Stimulated activated CD4-positive, alpha-beta T cell treated with anti-CD3 and anti-CD28 coated beads, TNF-alpha, amount 100 ng/mL, for 4 hours (primary cell): ENCODE measurements at places on chromosomes 7 and 10.

DNA sequence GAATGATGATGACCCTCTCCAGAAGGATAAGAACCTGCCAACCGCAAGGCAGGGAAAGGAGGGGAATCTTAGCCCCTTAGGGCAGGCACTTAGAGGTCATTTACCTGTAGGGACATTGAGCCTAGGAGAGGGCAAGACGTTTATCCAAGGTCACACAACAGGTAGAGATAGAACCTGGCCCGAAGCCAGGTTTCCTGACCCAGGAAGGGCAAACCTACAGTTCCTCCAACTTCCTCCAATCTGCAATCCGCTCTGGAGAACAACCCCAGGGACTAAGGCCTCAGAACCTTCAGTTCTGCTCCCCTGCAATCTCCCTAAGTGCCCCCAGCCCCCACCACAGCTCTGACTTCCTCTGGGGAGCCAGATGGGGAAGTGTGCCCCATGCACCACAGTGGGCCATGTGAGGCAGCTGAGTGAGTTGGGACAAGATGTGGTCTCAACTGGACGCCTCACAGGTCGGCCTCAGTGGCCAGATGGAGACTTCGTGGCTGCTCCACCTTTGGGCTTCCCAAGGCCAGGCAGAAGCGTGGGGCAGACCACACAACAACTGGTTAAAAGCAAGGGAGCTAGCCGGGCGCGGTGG is 1.4 kb upstream of the PSAP start:
- no peak for DNase-seq

DNA sequence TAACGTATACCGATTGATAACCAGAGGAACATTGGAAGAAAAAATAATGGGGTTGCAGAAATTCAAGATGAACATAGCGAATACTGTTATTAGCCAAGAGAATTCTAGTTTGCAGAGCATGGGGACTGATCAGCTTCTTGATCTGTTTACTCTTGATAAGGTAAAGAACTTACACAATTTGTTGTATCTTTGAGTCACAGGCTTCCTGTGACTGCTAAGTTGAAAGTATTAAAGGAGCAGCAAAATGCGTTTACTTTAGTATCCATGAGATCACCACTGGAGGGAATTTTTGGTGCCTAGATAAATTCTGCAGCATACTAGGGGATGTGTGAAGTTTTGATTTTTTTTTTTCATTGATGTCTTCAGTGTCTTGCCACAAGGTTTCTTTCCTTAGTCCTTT is 103.6 kb downstream of the BTAF1 start:
- no peak for DNase-seq

GRCh38 chr10:43188702-43189101 is 50.5 kb downstream of the CSGALNACT2 start:
- DNase-seq = no peak

DNA sequence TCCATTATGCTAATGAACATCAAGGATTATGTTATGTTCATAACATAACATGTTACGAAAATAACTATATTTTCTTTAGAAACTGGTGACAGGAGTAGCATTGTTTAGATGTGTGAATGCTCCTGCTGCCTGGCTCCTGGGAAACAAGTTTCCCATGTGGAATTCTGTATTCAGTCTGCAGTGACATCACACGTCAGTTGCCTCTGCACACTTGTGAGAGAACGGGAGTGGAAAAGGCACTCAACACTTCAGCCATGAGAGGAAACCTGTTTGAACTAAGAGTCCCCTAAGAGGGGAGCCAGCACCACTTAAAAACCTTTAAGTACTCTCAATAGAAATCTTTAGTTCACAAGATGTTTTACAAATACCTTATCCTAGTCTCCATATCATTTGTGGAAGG is 140.3 kb upstream of the FAM20C start:
- DNase-seq = no peak

GRCh38 chr10:33901166-33901565 is 566.7 kb upstream of the NRP1 start:
- no peak for DNase-seq

GRCh38 chr7:6284461-6285360 is 12.3 kb upstream of the CYTH3 start:
- no peak for DNase-seq

DNA sequence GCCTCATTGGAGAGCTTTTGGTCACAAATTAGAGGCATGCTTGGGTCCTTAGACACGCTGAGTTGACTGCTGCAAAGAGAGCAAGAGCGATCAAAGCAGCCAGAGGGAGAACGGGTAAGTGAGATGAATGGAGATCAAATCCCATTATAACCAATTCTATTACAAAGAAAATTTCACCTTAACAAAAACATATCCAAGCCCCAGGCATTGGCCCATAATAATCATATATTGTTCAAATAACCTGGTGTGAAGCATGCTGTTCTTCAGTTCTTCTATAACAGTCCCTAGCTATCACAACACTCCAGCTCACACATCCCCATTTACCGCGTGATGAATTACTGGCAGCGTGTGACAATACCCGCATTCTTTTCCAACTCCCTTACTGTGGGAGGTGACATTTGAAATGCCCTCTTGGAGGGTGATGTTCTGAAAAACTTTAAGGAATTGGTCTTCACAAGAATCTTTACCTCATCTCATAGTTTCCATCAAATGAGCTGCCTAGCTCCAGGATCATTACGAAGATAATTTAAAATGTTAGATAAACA is 156.1 kb upstream of the PLXNA4 start:
- no peak for DNase-seq

GRCh38 chr7:22444181-22444971 is 55.6 kb downstream of the STEAP1B start:
- DNase-seq = no peak

- DNase-seq = no peak
Observed at GRCh38 chr10:86262688-86263181, 103.9 kb downstream of the GRID1 start.

DNA sequence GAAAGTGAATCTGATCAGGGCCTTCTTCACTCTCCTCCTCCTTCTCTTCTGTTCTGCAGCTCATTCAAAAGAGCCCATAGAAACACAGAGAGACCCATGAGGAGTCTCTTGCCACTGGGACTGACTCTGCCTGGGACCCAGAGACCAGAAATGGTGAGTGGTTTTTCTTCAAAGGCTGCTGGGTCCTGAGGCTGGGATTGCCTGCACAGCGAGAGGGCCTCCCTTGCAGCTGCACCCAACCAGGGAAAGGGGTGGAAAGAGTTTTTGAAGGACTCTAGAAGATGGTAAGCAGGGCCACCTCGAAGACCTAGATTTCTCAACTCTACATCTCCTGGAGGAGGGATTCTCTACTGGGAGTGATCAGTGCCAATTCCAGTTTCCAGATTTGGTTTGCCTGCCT is 15.5 kb upstream of the HOXA13 start:
- DNase-seq = no peak

DNA sequence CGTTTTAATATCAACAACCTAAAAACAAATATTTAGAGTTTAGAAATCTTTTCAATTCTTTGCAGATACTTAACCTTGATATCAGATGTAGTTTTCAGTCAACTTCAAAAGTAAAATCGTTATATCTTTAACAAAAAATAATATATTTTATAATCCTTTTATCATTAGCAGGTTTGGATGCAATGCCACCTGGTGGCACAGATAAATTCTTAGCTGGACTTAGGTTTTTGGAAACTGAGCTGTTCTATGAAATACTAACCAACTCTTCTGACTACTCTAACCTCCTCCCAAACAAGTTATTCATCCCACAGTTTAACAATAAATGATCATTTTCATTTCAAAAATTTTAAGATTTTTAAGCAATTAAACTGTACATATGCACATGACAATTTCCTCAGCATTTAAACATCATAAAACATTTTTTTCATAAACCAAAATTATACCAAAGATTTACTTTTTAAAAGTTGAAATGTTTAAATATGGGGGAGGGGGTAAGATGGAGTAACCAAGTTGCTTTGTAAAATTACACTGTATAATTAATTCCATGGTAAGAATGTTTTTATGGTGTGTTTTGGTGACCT is 56.9 kb downstream of the HIBADH start:
- DNase-seq = no peak

DNA sequence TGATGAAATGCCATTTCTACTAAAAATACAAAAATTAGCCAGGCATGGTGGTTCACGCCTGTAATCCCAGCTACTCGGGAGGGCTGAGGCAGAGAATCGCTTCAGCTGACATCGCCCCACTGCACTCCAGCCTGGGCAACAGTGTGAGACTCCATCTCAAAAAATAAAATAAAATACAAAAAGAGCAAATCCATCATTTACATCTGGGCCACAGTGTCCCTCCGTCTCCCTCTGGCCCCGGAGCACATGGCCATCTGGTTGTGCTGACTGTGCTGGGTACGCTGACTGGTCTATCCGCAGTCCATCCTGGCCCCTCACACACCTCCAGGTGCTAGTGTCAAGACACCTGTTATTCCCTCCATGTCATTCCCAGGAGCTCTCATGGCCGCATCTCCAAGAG is 42.1 kb downstream of the KCNH2 start:
- DNase-seq = no peak

- no peak for DNase-seq
Observed at GRCh38 chr7:71184136-71184535, 52.2 kb downstream of the GALNT17 start.

- DNase-seq = no peak
Observed at GRCh38 chr10:94288361-94289101, 74.2 kb downstream of the NOC3L start.

DNA sequence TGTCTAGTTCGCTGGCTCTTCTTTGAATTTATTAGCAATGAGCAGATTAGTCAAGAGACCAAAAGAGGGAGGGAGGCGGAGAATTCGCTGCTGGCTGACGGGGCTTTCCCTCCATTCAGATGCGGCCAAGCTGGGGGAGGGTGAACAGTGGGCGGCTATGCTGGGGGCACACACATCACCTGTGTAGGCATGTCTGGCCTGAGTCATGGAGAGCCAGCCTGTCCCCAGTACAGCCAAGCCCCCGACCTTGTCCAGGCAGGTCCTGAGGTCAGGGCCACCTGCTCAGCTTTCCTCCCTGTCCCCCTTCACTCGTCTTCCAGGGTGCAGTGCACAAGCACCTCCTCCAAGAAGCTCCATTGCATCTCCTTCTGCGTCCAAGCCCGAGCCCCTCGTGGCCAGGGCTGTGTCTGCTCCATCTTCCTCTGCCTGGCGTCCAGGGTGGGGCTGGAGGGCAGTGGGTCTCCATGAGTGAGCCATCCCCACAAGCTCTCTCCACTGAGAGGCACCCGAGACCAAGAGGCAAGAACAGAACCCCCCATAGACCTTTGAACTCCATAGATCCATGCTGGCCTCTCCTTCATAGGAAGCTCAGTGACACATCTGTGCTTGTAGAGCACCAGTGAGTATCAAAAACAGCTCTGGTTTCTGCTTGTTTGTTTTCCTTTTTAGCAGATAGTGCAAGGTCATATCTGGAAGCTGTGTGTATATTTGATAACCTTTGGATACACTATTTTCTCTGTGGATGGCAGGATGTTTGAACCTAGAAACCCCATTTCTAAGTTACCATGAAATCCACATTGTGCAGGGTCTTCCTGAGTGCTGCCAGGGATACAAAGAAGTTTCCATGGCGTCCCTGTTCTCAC is 1.9 kb upstream of the DEPP1 start:
- DNase-seq = no peak

- no peak for DNase-seq
Observed at GRCh38 chr7:974172-974571, 1.2 kb downstream of the COX19 start.

DNA sequence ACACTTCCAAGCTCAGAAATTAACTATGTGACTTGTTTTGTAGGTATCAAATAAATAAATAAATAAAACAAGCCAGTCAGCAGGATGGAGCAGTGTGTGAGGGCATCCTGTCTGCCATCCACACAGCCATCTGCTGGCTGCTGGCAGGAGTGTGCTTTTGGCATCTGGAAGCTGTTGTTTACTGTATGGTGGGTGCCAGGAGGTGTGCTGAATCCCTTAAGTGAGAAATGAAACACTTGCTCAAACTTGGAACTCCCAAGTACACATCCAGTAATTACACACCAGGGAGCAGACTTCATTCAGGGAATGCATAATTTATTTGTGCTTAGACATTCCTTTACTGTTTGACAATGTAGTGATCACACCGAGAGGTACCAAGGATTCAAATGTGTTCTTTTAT is 16.9 kb upstream of the TAX1BP1 start:
- DNase-seq = no peak

- no peak for DNase-seq
Observed at GRCh38 chr7:157002819-157003421, 7.5 kb downstream of the MNX1 start.

DNA sequence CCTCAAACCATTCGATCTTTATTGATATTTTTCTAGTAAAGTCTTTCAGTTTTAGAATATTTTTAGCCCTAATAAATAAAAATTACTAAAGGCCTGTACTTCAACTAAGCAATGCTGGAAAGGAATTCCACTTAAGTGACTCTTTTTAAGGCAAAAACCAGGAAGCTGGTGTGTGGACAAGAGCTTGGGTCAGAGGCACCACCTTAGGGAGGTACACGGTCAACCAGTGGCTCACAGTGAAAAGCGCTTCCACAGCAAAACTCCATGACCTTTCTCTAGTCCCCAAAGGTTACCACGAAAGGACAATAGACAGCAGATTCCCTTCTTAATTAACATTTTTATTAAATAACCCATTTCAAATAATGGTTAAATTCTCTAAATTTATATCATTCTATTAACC is 31.2 kb downstream of the ARL3 start:
- no peak for DNase-seq

GRCh38 chr10:10917031-10917430 is 100.6 kb upstream of the CELF2 start:
- no peak for DNase-seq

GRCh38 chr10:104080762-104081161 is 4.9 kb downstream of the COL17A1 start:
- DNase-seq = no peak

DNA sequence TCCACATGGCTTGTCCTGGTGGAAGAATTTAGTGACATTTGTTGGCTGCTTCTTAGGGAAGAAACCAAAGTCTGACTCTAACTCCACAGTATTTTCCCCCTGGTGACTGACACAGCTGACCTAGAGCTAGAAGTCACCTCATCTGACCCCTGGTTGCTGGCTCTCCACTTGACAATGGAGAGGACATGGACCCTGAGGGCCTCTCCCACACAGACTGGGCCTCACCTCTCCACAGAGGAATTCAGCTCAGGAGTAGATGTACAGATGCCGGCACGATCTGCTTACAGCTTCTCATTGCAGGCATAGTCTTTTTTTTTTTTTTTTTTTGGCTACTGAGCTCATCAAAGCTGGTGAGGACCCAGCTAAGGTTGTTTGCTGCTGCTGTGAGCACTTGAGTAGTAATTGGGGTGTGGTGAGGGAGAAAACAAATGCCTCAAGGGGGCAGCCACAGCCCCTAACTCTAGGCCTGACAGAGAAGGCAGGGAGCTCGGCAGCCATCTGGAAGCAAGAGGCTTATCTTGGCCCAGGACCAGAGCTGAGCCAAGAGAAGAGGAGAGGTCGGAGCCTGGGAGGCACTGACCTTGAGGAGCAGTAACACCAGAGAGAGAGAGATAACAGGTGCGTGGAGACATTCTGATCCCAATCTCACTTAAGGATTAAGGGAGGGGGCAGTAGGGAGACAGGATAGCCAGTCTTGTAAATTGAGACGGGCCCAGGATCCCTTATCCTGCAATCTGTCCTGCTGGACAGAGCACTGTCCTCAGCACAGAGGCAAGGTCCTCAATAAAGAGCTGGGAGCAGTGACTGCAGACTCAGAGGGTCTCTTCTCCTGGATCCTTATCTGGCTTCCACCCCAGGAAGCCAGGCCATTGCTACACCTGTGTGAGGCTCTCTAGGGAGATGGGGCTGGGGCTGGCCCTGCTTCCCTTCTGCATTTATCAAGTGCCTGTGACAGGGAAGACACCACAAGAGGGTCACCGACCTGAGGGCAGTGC is 9.4 kb downstream of the PRSS58 start:
- no peak for DNase-seq
